ENCODE measurements at places on chromosomes 1 and 21.

DNA sequence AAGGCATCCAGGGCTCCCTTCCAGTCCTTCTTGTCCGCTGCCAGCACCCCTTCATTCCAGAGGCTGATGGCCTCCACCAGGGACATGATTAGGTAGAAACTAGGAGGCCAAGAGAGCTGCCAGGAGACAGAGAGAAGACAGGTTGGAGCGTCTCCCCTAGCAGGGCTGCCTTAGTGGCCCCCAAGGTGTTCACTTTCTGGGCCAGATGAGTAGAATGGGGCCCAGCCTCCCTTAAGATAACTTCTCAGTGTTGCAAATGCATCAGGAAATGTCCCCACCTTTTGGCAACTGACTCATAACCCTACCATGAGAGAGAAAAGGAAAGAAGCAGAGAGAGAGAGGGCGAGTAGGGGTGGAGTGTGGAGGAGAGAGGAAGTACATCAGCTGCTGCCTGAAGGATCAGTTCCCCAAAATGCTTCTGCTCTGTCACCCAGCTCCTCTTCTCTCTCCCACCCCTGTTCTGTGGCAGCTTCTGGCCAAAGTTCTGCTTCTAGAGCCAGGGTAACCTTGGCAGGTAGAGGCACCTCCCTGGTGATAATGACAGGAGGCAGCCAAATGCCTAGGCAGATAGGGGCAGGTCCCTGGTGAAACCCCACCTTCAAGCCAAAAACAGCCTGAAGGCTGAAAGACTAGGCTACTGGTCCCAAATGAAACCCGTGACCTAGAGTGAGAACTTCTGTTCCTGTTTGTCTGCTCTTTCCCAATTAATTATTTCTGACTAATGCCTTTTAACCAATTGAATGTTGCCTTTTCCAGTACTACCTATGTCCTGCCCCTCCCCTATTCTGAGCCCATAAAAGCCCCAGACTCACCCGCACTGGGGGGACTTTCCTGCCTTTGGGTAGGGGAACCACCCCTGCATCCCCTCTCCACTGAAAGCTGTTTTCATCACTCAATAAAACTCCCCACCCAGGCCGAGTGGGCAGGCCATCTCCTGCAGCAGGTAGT, at the start of gene NCF2:
TSS of gene NCF2 (minus strand) at position 216 of the 948 bp plus-strand sequence. CDS start at position 86, 130 bp downstream.
- no peak for DNase-seq

GRCh38 chr1:21586846-21587601, 77.8 kb downstream of the ALPL start:
- DNase-seq, result no peak

GRCh38 chr1:81666586-81666985, 134.1 kb upstream of the ADGRL2 start:
- DNase-seq, result no peak

DNA sequence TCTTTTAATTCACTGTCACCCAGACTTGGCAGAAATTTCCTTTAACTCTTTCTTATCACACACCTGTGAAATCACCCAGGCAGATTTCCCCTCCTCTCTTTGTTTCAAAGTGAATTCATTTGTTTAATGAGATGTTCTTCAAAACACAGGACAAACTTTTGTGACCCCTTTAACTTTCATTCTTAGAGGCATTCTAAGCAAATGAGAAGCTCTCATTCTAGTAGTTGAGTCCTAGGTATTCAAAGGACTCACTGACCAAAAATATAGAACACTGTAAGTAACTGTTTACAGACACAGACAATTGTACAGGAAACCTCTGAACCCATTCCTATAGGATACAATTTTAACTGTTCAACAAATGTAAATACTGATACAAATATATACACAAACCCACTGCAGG, 16.9 kb downstream of the LRRC8C start:
- no peak for DNase-seq

- DNase-seq, result no peak
These were observed 41.3 kb downstream of the AKNAD1 start for GRCh38 chr1:108815566-108815965.

GRCh38 chr1:20700636-20701215, 17.1 kb downstream of the KIF17 start:
- DNase-seq, result no peak

GRCh38 chr1:219732814-219733491, 120.0 kb upstream of the ZC3H11B start:
- DNase-seq, result no peak

DNA sequence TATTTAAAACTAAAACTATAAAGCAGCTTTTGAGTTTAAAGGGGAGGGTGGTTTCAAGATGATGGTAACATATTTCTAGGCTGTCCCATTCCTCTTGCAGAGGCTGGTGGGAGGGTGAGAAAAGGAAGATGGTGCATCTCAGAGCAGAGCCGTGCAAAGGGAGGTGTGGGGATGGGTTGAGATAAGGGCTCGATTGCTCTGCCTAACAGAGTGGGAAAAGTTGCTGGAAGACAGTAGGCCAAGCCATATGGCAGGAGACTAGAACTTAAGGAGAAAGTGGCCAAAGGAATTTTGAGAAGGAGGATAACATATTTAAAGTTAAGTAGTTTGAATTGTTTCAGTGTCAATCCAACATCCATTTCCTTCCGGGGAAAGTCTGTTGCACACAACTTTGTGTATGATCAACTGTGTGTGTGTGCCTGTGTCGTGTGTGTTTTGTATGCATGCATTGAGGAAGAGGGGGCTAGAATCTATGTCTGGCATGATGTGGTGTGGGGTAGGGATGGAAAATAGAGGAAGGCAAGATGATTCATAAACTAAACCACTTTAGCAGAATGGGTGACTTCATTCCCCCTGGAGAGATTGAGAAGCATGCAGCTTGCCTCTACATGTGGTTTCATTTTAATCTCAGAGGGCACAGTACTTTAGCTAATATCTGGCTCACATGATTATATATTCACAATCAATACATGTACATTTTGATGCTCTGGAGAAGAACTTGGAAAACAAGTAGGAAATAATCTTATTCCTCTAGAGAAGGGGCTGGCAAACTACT, 145.0 kb upstream of the DNAH14 start:
- DNase-seq, result no peak

Measured in mesothelial cell of epicardium (in vitro differentiated cells).